ENCODE measurements at places on chromosomes 2 and 18. TPM values are rescaled to one million over a fixed set of nuclear protein-coding genes. Genes with fewer than 3 reads are reported as not detected.

ZNF385B gene
- not detected for polyA plus RNA-seq

TMEM178A gene
- 1.2 TPM for polyA plus RNA-seq

DOCK10 gene
- polyA plus RNA-seq: 53.0 TPM

CLEC4F gene
- polyA plus RNA-seq: not detected

GPR17 gene
- not detected for polyA plus RNA-seq

CTDP1 gene
- 10.0 TPM for polyA plus RNA-seq

KLHL29 gene
- polyA plus RNA-seq: 4.9 TPM

SPC25 gene
- polyA plus RNA-seq: 2.6 TPM

ARHGAP15 gene
- polyA plus RNA-seq: not detected

TPO gene
- polyA plus RNA-seq: not detected

CABLES1 gene
- 29.6 TPM for polyA plus RNA-seq

DLX2 gene
- polyA plus RNA-seq: 0.24 TPM

YPEL5 gene
- polyA plus RNA-seq: 116 TPM

AMER3 gene
- polyA plus RNA-seq: not detected

CYP27A1 gene
- 31.0 TPM for polyA plus RNA-seq

MYL12B gene
- 682 TPM for polyA plus RNA-seq

- no peak for DNase-seq
These were observed 35.0 kb upstream of the AGAP1 start for GRCh38 chr2:235458839-235459273.

DNA sequence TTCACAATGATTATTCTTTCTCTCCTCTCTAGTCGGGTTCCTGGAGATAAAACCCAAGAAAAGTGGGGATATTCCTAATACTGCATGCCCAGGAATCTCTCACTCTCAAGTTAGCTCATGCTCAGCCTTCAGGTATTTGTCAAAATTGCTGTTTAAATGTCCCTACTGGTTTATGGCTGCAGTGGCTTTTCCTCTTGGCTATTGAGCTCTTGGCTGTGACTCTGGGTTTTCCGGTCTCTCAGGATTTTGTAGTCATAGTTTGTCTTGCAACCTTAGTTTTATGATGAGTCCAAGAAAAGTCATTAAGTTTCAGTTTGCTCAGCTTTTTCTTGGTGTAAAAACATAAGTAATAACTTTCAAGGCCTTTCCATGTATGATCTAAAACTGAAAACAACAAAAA is 820.7 kb upstream of the HS6ST1 start:
- no peak for DNase-seq

- DNase-seq: no peak
These were observed 116.2 kb downstream of the GATA6 start for GRCh38 chr18:22285361-22286140.

GRCh38 chr2:75462206-75462605 is 98.5 kb downstream of the EVA1A start:
- no peak for DNase-seq

- DNase-seq: peak; percentile 66
These were observed 3.2 kb downstream of the SLC39A10 start for GRCh38 chr2:195659982-195660890.

- no peak for DNase-seq
These were observed 90.1 kb downstream of the ABI2 start for GRCh38 chr2:203418271-203418670.

- DNase-seq: peak; percentile 63
These were observed 2.4 kb downstream of the SMCHD1 start for GRCh38 chr18:2657788-2658458.

- no peak for DNase-seq
These were observed 70.2 kb downstream of the SOCS6 start for GRCh38 chr18:70359071-70359470.

DNA sequence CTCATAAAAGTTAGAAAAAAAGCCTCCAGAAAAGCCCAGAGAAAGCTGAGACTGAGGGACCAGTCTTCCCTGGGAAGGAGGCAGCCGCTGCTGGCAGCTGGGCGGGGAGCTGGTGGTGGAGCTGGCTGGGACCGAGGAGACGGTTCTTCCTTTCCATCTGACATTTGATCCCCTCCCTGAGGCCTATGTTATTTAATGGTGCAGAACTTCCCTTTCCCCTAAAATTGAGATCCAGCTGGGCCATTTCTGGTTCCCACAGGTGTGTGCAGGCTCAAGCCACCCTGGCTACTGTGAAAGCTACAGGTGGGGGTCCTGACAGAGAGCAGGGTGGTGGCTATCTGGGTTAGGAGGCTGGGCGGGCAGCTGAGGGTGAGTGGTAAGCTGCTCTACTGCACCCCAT is 81.5 kb upstream of the FZD7 start:
- no peak for DNase-seq

GRCh38 chr18:62957885-62958472 is 242.6 kb downstream of the PHLPP1 start:
- DNase-seq: no peak

DNA sequence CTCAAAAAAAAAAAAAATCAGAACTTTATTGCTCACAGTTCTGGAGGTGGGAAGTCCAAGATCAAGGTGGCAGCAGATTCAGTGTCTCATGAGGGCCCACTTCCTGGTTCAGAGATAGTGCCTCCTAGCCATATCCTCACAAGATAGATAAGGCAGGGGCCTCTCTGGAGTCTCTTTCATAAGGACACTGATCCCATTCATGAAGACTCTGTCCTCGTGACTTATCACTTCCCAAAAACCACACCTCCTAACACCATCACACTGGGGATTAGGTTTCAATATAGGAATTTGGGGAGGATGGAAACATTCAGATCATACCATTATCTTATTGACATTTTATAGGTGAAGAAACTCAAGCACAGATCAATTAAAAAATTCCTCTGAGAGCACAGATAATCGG is 61.1 kb downstream of the PDCL3 start:
- DNase-seq: no peak

DNA sequence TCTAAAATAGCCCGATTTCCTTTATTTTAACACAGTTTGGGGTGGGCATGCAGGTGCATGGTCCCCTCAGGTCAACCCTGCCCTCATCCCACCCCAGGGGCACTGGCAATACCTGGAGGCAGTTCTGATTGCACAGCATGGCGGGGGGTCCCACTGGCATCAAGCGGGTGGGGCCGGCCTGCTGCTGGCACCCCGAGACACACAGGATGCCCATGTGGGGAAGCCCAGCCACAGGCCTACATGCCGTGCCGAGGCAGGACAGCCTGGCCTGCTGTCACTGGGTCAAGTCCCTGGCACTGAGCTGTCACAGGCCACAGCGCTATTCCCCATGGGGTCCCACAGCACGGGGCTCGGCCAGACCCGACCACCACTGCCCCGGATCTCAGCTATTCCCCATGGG is 11.9 kb upstream of the KCNG2 start:
- no peak for DNase-seq

GRCh38 chr2:176804392-176804791 is 408.2 kb upstream of the HNRNPA3 start:
- no peak for DNase-seq

GRCh38 chr2:240573071-240573515 is 4.8 kb downstream of the RNPEPL1 start:
- DNase-seq: no peak

GRCh38 chr2:53715568-53715967 is 52.0 kb upstream of the CHAC2 start:
- no peak for DNase-seq

DNA sequence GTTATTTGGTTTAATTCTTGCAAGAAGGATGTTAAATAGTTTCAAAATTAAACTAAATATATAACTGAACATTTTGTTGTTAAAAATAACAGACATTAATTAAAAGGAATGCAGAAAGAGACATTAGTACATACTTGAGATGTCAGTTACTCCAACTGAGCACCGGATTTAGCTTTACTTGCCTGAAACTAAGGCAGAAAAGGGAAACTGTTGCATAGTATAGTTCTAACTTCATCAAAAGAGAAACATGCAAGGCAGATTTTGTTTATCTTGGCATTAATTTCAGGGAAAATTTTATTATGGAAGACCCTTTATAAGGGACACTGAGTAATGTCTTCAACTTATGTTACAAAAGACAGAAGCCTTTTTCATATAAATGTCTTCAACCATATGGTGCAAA is 218.3 kb downstream of the STK39 start:
- DNase-seq: no peak

Data from AG04450 (cell line).